ENCODE measurements at places on chromosomes 3 and 15.

DNA sequence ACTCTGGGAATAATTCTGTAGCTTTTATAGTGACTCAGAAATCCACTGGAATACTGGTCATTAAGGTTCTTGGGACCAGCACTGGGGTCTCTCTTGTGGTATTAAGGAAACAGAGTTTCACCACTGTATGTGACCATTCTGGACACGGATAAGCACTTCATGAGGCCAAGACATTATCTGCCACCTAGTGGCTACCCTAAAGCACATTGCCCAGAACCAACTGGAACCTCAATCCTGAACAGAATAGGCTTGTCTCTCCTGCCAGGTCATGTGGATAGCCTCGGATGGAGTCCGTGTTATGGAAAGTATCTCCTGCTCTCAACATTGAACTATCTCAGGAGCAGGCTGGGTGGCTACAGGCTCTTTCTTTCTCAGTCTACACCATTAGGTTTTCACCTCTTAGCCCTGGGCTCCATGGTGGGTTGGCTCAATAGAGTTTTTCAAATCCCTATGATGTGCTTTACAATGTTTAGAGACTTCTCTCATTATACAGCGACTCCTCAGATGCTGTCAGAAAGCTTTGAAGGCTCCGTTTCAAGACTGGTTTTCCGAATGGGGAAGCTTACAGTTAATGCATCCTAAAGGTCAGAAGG lies 167.6 kb upstream of the ST8SIA2 start:
- DNase-seq, result no peak
- H3K4me1 ChIP-seq, result no peaks in the 10 kb centered on the region
- H3K27me3 ChIP-seq, result no peaks in the 10 kb centered on the region
- H3K36me3 ChIP-seq, result no peaks in the 10 kb centered on the region

- H3K27me3 ChIP-seq, result no peaks in the 10 kb centered on the region
- H3K4me1 ChIP-seq, result no peaks in the 10 kb centered on the region
- no peaks in the 10 kb centered on the region for H3K36me3 ChIP-seq
- H3K27ac ChIP-seq, result no peak overlapping the region
Measured at GRCh38 chr3:11924518-11924917, 77.8 kb upstream of the TAMM41 start.

DNA sequence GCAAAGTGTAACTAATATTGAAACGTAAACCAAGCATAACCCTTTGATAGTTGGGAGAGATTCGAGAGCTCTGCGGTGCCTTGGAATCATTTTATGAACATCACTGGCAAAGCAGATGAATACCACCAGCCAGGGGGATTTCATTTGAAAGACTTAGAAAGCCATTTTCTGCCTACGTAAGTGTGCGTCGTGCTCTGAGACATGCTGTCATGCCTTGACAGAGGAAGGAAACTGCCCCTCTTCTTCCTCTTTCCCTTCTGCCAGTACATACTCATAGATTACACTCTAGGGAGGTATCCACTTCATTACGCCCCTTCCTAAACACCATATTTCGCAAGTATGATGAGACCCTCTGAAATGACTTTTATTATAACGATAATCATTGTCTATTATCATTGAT lies 3.3 kb upstream of the MTHFS start:
- H3K4me1 ChIP-seq, result no peaks in the 10 kb centered on the region
- no peaks in the 10 kb centered on the region for H3K27me3 ChIP-seq
- DNase-seq, result no peak
- H3K4me3 ChIP-seq, result no peak overlapping the region

GRCh38 chr15:40256638-40257235 lies 17.9 kb downstream of the PAK6 start:
- H3K27me3 ChIP-seq, result no peaks in the 10 kb centered on the region
- DNase-seq, result no peak
- no peak overlapping the region for H3K27ac ChIP-seq
- H3K4me1 ChIP-seq, result peaks cover 3% of the 10 kb centered on the region

DNA sequence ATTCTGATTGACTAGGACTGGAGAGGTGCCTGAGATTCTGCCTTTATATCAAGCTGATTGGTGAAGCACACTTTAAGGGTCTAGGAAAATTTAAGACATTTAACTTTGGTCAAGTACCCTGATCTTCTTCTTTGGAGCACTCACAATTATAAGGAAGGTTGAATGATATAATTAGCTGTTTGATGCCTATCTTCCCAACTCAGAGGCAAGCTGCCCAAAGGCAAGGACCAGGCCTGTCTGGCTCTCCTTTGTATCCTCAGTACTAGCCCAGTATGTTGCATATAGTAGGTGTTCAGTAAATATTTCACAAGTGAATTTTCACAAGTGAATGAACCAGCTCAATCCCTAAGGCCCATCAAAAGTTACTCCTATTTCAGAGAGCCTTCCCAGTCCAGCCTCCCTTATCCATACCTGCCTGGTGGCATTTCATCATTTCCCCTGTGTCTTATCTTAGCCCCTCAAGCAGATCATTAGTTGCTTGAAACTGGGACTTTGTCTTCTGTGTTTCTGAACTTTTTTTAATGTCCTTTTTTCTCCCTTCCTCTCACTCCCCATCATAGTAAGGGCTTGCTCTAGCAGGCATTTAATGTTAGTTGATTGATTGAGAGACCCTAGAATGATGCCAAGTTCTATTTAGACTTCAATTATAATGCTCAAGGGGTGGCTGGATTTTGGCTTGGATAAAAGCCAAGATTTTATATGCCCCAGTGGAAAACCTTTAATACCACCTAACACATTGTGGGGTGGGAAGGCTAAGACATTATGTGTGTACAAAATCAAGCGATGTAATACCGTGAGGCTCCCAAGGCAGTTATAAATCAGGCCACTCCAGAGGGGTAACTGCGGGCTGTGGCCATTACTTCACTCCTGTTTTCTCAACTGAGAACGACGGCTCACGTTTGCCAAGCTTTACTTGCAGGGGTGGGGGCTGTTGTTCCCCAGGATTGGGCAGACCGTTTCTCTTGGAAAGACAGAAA lies 43.2 kb upstream of the BOC start:
- peaks cover 11% of the 10 kb centered on the region for H3K4me1 ChIP-seq
- no peak overlapping the region for H3K4me3 ChIP-seq
- no peaks in the 10 kb centered on the region for H3K36me3 ChIP-seq
- DNase-seq, result no peak

DNA sequence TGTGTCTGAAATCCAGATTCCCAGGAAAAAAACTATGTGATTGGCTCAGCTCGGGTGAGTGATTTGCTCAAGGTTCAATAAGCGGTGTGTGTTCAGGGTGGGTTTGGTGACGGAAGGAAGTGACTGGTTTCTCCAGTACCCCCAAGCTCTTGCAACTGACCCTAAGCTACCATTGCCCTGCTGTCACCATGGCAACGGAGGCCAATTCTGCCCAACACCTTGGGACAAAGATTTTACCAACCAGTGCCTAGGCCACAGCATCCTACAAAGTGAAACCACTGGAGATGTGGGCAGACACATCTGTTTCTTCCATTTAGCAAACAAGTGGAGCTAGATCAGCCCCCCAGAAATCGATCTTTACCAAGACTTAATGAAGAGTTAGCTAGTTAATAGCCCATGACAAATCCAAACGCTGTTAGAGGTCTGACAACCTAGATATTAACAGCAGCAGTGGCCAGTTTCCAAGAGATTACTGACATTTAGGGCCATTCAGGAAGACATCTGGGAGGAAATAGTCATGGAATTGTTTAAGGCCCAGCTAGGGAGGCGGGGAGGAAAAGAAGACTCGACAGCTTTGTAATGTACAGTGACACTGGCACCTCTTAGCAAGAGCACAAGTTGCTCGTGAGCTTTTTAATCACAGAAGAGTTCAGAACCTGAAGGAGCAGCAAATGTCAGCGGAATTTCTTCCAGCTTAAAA lies 195.9 kb downstream of the SLCO3A1 start:
- no peak for DNase-seq
- H3K27ac ChIP-seq, result no peak overlapping the region
- no peak overlapping the region for H3K4me3 ChIP-seq
- H3K36me3 ChIP-seq, result no peaks in the 10 kb centered on the region

DNA sequence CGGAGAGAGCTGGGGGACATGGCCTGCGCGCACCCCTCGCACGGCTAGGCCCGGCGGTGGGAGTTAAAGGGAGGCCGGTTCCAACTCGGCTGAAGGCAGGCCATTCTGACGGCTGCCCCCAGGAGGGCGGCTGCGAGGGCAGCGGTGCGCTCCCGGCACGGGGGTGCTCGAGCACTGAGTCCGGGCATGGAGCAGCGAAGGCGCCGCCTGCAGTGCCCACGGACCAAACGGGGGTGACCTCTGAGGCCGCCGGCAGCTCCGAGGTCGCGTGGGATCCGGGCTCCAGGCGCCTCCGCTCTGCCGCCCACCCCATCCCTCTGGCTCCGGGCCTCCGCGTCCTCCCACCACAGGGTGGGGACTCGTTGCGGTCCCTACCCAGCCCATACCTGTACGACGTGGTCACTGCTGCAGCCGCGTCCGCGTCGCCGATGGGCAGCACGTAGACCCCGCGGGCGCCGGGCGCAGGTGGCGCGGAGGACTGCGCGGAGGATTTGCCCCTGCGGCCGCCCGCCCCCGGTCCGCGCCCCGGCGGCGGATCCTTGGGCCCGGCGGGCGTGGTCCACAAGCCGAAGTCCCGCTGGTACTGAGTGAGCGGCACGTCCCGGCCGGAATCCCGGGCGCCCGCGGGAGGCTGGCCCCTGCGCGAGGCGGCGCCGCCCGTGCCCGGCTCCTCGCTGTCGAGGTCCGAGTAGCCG lies 469 bp downstream of the MAP6D1 start:
- peak overlapping the region; percentile 44 for H3K4me3 ChIP-seq
- H3K27ac ChIP-seq, result peak overlapping the region; percentile 58
- peaks cover 10% of the 10 kb centered on the region for H3K4me1 ChIP-seq
- no peaks in the 10 kb centered on the region for H3K36me3 ChIP-seq
- H3K27me3 ChIP-seq, result no peaks in the 10 kb centered on the region

- no peak overlapping the region for H3K4me3 ChIP-seq
- H3K27ac ChIP-seq, result no peak overlapping the region
- H3K4me1 ChIP-seq, result no peaks in the 10 kb centered on the region
- no peaks in the 10 kb centered on the region for H3K27me3 ChIP-seq
Measured at GRCh38 chr15:50298340-50298739, 32.8 kb upstream of the HDC start.

- no peak overlapping the region for H3K27ac ChIP-seq
- no peak overlapping the region for H3K4me3 ChIP-seq
- H3K27me3 ChIP-seq, result no peaks in the 10 kb centered on the region
- no peaks in the 10 kb centered on the region for H3K36me3 ChIP-seq
- H3K4me1 ChIP-seq, result no peaks in the 10 kb centered on the region
Measured at GRCh38 chr3:170611751-170612150, 25.9 kb upstream of the SLC7A14 start.

GRCh38 chr3:54850484-54851018 lies 77.3 kb downstream of the LRTM1 start:
- no peaks in the 10 kb centered on the region for H3K27me3 ChIP-seq
- DNase-seq, result no peak
- H3K27ac ChIP-seq, result no peak overlapping the region
- no peak overlapping the region for H3K4me3 ChIP-seq
- no peaks in the 10 kb centered on the region for H3K36me3 ChIP-seq

DNA sequence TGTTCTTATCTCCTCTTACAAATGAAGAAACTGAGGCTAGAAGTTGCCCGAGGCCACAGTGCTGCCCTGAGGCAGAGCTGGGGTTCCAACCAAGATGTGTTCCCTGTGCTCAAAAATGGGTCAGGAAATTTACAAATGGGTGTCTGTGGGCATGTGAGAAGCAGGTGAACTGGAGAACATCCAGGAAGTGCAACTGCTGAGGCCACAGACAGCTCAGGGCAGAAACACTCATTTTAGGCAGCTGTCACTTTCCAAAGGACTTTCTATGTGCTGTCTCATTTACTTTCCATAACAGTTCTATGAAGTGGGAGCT lies 47.2 kb upstream of the ATP2B2 start:
- DNase-seq, result no peak
- H3K4me1 ChIP-seq, result no peaks in the 10 kb centered on the region
- no peaks in the 10 kb centered on the region for H3K27me3 ChIP-seq
- no peaks in the 10 kb centered on the region for H3K36me3 ChIP-seq

DNA sequence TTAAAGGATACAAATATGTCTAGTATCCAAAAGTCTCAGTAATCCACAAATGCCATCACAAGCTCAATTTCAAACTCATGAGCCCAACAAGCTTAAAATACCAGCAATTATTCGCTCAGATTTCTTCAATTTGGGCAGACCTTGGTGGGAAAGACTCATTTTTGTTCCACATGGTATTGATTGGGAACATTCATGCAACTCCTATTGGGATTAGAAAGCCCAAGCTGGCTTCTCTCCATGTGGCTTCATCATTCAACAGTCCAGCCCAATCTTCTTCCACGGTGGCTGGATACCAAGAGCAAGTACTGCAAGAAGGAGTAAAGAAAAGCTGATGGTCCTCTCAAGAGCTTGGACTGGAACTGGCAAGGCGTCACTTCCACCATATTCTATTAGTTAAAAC lies 66.3 kb downstream of the STRIT1 start:
- no peaks in the 10 kb centered on the region for H3K4me1 ChIP-seq
- no peak for DNase-seq
- no peak overlapping the region for H3K4me3 ChIP-seq
- H3K27ac ChIP-seq, result no peak overlapping the region
- H3K27me3 ChIP-seq, result no peaks in the 10 kb centered on the region

- H3K27me3 ChIP-seq, result peaks cover 9% of the 10 kb centered on the region
- H3K27ac ChIP-seq, result peak overlapping the region; percentile 70
- H3K4me3 ChIP-seq, result peak overlapping the region; percentile 62
- no peaks in the 10 kb centered on the region for H3K4me1 ChIP-seq
- no peaks in the 10 kb centered on the region for H3K36me3 ChIP-seq
Measured at GRCh38 chr3:58585005-58585786, 8.0 kb upstream of the FAM107A start.

DNA sequence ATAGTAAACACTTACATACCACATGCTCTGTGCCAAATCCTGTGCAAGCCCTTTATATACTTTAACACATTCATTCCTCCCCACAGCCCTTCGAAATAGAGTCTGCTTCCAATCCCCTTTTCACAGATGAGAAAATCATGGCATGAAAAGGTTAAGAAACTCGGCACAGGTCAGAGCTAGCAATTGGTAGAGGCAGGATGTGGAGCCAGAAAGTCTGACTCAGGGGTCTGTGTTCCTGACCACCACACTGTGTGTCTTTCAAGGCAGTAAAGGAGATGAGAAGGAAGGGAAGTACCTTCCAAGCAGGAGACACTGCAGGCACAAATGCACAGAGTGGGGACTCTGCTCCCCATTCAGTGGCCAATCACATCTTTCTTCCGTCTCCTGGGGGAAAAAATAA lies 61.1 kb downstream of the SCN11A start:
- H3K4me3 ChIP-seq, result no peak overlapping the region
- no peaks in the 10 kb centered on the region for H3K36me3 ChIP-seq
- no peak overlapping the region for H3K27ac ChIP-seq

- no peak overlapping the region for H3K4me3 ChIP-seq
- no peak overlapping the region for H3K27ac ChIP-seq
- no peaks in the 10 kb centered on the region for H3K4me1 ChIP-seq
- DNase-seq, result no peak
- no peaks in the 10 kb centered on the region for H3K36me3 ChIP-seq
- H3K27me3 ChIP-seq, result no peaks in the 10 kb centered on the region
Measured at GRCh38 chr3:73401059-73401458, 223.7 kb downstream of the PDZRN3 start.
